PC-3 (cell line): ENCODE measurements at places on chromosomes 4 and X. TPM values are rescaled to one million over a fixed set of nuclear protein-coding genes. Genes with fewer than 3 reads are reported as not detected.

DNA sequence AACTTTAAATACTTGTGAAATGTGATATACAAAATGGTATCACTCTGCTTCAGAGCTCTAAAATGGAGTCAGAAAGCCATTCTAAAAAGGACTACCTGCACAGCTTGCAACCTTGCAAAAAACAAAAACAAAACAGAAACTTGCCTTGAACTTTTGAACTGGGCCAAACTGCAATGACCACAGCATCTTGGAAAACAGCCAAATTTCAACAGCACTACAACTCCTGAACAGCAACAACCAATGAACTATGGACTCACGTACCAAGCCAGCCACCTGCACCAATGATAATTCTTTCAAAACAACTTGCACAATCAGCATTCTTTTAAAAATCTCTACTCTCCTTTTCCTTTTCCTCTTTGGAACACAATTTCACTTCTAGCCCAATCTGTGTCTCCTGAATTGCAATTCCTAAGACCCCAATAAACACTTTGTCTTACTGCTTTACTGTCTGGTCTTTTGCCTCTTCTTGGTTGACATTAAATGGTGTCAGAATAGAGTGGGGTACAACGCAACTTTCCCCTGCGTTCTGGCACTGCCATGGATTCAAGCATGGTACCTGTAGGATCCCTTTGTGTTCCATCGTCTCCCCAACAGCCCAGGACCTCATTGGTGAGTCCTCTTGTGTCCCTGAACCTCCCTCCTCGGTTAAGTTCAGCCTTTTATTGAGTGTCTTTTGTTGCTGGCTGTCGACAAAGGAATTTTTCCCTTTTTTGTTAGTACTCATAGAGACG, 35.7 kb upstream of the FMR1 start:
- H3K27ac ChIP-seq: no peak overlapping the region
- H3K27me3 ChIP-seq: no peaks in the 10 kb centered on the region
- no peaks in the 10 kb centered on the region for H3K4me1 ChIP-seq
- no peaks in the 10 kb centered on the region for H3K36me3 ChIP-seq

The PAGE2B gene
- total RNA-seq: not detected in 2 replicates

DNA sequence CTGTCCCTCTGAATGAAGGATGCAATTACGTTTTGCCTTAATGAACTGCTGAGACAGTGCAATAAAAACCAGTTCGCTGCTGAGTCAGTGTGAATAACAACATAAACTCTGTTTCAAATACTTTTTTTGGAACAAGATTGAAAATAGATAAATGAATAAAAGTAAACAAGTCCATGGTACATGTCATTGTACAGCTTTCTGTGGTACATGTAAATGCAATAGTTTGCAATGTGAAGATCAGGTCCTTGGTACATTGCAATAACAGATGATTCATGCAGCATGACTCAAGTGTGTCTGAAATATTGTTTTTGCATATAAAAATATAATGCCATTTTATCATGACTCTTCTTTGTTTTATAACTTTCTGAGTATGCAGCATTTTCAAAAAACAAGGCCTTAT, 193.4 kb upstream of the PACRGL start:
- H3K4me3 ChIP-seq: no peak overlapping the region
- no peaks in the 10 kb centered on the region for H3K36me3 ChIP-seq
- H3K4me1 ChIP-seq: peaks cover 18% of the 10 kb centered on the region
- no peaks in the 10 kb centered on the region for H3K27me3 ChIP-seq
- DNase-seq: peak; percentile 76

DNA sequence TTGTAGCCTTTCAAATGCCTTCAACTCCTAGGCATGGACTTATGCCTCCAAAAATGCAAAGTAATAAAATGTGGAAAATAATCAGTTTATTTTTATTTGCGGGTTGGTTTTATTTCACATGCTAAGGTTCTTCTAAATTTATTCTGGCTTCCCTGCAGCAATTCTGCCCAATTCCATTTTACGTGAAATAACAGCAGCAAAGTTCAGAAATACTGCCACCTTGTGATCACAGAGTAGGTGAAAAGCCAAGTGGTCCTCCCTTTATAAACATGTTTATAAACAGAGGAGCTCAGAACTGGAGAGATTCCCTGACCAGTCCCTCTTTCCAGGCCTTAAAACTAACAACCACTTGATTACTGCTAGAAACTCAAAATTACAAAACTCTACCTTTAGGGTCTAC, 14.7 kb upstream of the DCHS2 start:
- H3K4me1 ChIP-seq: peaks cover 21% of the 10 kb centered on the region
- DNase-seq: peak; percentile 45
- H3K27ac ChIP-seq: peak overlapping the region; percentile 37
- no peaks in the 10 kb centered on the region for H3K36me3 ChIP-seq
- H3K4me3 ChIP-seq: no peak overlapping the region

GRCh38 chr4:16194214-16194613, 32.1 kb downstream of the TAPT1 start:
- no peaks in the 10 kb centered on the region; the same call in 1 of the 2 replicates for H3K36me3 ChIP-seq
- no peak overlapping the region for H3K27ac ChIP-seq
- H3K4me3 ChIP-seq: no peak overlapping the region
- H3K27me3 ChIP-seq: no peaks in the 10 kb centered on the region
- H3K4me1 ChIP-seq: peaks cover 8% of the 10 kb centered on the region

- no peaks in the 10 kb centered on the region for H3K27me3 ChIP-seq
- H3K4me1 ChIP-seq: peaks cover 7% of the 10 kb centered on the region
- no peaks in the 10 kb centered on the region for H3K36me3 ChIP-seq
- no peak overlapping the region for H3K4me3 ChIP-seq
Observed at GRCh38 chrX:10190367-10190766, 33.6 kb downstream of the CLCN4 start.

DNA sequence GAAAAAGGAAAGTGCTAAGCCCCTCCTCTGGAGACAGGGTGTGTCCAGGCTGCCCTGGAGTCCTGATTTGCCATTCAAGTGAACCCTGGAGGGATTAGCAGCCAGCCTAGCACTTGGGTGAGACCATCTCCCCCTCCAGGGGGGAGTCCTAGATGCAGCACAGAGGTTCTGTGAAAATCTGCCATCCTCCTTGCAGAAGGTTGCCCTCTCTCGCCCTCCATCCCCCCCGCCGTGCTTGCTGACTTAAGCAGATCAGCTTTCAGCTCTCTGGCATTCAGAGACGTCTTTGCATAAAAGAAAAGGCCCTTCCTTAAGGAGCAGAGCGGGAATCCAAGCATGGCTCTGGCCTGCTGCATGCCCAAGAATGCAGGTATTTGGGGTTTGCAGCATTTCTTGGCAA, 102.1 kb upstream of the SCML1 start:
- peaks cover 8% of the 10 kb centered on the region for H3K4me1 ChIP-seq
- H3K4me3 ChIP-seq: no peak overlapping the region
- H3K27me3 ChIP-seq: no peaks in the 10 kb centered on the region
- H3K27ac ChIP-seq: no peak overlapping the region
- DNase-seq: no peak

DNA sequence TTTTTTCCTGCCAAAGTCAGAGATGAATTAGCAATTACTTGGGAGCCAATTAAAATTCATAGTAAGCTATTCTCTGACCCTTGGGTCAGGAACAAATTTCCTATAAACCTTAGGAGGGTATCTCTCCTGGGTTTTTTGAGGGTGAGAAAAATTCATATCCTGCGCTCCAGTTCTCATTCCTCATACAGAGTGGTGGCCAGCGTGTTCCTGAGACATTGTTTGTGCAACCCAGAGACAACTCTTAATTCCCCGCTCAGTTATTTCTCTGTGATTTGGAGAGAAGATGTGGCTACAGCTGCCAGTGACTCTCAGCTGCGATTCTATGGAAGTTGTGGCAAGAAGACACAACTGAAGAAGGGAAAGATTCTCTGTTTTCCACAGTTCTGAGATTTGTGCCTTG, 37.9 kb upstream of the CBR4 start:
- no peaks in the 10 kb centered on the region for H3K4me1 ChIP-seq
- H3K4me3 ChIP-seq: no peak overlapping the region
- H3K36me3 ChIP-seq: no peaks in the 10 kb centered on the region
- H3K27me3 ChIP-seq: no peaks in the 10 kb centered on the region
- H3K27ac ChIP-seq: no peak overlapping the region
- no peak for DNase-seq

GRCh38 chr4:85092536-85092935, 126.0 kb upstream of the WDFY3 start:
- H3K36me3 ChIP-seq: no peaks in the 10 kb centered on the region
- no peak for DNase-seq
- H3K27ac ChIP-seq: no peak overlapping the region
- H3K4me1 ChIP-seq: no peaks in the 10 kb centered on the region

The APLN gene
- 8.5 and 11.6 TPM in 2 replicates for total RNA-seq

DNA sequence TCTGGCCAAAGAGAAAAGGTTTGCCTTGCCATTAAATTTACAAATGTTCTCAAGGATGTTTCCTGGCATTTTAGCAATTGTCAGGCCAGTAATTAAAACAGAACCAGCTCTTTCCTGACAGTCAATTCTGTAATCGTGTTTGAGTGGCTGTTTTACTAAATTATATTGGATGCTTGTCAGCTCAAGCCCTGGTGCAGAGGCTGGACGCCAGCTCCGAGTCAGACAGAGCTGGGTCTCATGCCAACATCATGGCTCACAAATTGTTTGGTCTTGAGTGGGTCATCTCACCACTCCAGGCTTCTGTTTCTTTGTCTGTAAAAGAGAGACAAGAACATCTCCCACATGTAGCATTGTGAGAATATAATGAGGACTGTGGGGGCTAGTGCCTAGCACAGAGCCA, 190.3 kb upstream of the PSAPL1 start:
- no peaks in the 10 kb centered on the region for H3K27me3 ChIP-seq
- H3K36me3 ChIP-seq: no peaks in the 10 kb centered on the region
- peaks cover 4% of the 10 kb centered on the region for H3K4me1 ChIP-seq
- H3K4me3 ChIP-seq: no peak overlapping the region

DNA sequence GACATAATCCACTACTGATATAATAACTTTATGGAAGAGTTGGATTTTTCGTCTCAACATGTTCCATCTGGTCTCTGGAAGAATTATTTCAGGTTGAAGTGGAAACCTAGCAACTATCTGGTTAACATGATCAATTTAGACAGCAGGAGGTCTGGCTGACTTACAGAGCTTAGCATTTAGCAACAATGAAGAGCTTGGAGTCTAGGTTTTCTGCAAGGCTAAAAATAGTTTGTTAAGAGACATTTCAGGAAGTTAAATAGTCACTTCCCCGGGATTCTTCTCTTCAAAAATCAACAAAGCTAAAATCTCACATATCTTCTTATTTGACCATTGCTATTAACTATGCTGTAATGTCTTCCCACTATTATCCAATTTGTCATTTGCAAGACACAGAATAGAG, 418.6 kb upstream of the DIPK2B start:
- no peaks in the 10 kb centered on the region for H3K27me3 ChIP-seq
- no peak overlapping the region for H3K27ac ChIP-seq
- H3K4me3 ChIP-seq: no peak overlapping the region

The HTRA3 gene
- 2.8 and 4.0 TPM in 2 replicates for total RNA-seq

DNA sequence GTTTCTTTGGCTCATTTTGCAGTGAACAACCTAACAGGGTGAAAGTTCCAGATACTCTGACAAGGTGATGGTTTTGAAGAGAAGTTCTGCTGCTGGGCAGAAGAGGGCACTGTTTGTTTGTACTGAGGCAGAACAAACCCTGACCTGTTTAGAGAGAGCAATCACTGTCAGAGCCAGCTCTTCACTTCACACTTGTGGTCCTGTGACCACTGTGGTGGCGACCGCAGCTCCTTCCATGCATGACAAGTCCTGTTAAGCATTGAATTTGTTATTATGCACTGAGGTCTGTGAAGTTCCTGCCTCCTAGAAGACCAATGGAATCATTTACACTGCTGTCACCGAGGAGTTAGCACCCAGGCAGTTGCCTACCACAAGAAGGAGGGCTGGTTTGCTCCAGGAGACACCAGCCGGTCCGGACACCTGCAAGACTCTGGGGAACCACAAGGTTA, 86.6 kb downstream of the ZNF330 start:
- peak; percentile 77 for DNase-seq
- H3K4me1 ChIP-seq: peaks cover 4% of the 10 kb centered on the region; the same call in 1 of the 2 replicates
- H3K36me3 ChIP-seq: no peaks in the 10 kb centered on the region
- H3K27ac ChIP-seq: no peak overlapping the region
- H3K27me3 ChIP-seq: no peaks in the 10 kb centered on the region

GRCh38 chrX:133608406-133608805, 193.1 kb upstream of the GPC4 start:
- no peak for DNase-seq
- H3K4me1 ChIP-seq: peaks cover 6% of the 10 kb centered on the region
- H3K27me3 ChIP-seq: no peaks in the 10 kb centered on the region
- no peak overlapping the region for H3K4me3 ChIP-seq
- H3K36me3 ChIP-seq: no peaks in the 10 kb centered on the region

- no peaks in the 10 kb centered on the region for H3K4me1 ChIP-seq
- H3K4me3 ChIP-seq: no peak overlapping the region
- H3K27ac ChIP-seq: no peak overlapping the region
- DNase-seq: no peak
- no peaks in the 10 kb centered on the region for H3K36me3 ChIP-seq
Observed at GRCh38 chr4:83217721-83218522, 66.7 kb downstream of the COQ2 start.

The MSANTD1 gene
- 0.77 and 1.3 TPM in 2 replicates for total RNA-seq

GRCh38 chr4:172850838-172851237, 317.8 kb upstream of the GALNT7 start:
- H3K4me1 ChIP-seq: peaks cover 24% of the 10 kb centered on the region
- H3K27ac ChIP-seq: peak overlapping the region; percentile 80
- DNase-seq: peak; percentile 84
- H3K36me3 ChIP-seq: no peaks in the 10 kb centered on the region
- no peak overlapping the region for H3K4me3 ChIP-seq
- H3K27me3 ChIP-seq: no peaks in the 10 kb centered on the region

The CCDC110 gene
- 0.62 TPM in 1 of 2 replicates, not detected in the other for total RNA-seq

The CDS1 gene
- 10.4 and 11.2 TPM in 2 replicates for total RNA-seq

GRCh38 chrX:70476934-70477733, 32.5 kb downstream of the DLG3 start:
- peaks cover 12% of the 10 kb centered on the region; the same call in 1 of the 2 replicates for H3K36me3 ChIP-seq
- no peaks in the 10 kb centered on the region for H3K27me3 ChIP-seq
- peaks cover 60% of the 10 kb centered on the region for H3K4me1 ChIP-seq
- peak; percentile 79 for DNase-seq

GRCh38 chr4:2723751-2724150, 32.4 kb downstream of the TNIP2 start:
- H3K4me3 ChIP-seq: no peak overlapping the region
- no peak for DNase-seq
- H3K36me3 ChIP-seq: no peaks in the 10 kb centered on the region
- no peaks in the 10 kb centered on the region for H3K27me3 ChIP-seq

The NPNT gene
- total RNA-seq: 29.7 and 34.5 TPM in 2 replicates

The STK32B gene
- total RNA-seq: 1.1 TPM in 2 replicates

- no peaks in the 10 kb centered on the region for H3K27me3 ChIP-seq
- H3K27ac ChIP-seq: no peak overlapping the region
- peak; percentile 63 for DNase-seq
- H3K4me3 ChIP-seq: no peak overlapping the region
- peaks cover 28% of the 10 kb centered on the region for H3K4me1 ChIP-seq
- H3K36me3 ChIP-seq: no peaks in the 10 kb centered on the region
Observed at GRCh38 chr4:113756005-113756410, 5.5 kb downstream of the CAMK2D start.

GRCh38 chrX:34300871-34301270, 168.8 kb upstream of the FAM47A start:
- H3K4me1 ChIP-seq: no peaks in the 10 kb centered on the region
- no peak overlapping the region for H3K27ac ChIP-seq
- H3K4me3 ChIP-seq: no peak overlapping the region
- DNase-seq: peak; percentile 52
- no peaks in the 10 kb centered on the region for H3K36me3 ChIP-seq

GRCh38 chr4:169164669-169165415, 105.9 kb downstream of the SH3RF1 start:
- peaks cover 4% of the 10 kb centered on the region; the same call in 1 of the 2 replicates for H3K36me3 ChIP-seq
- DNase-seq: no peak
- no peak overlapping the region for H3K4me3 ChIP-seq
- H3K4me1 ChIP-seq: peaks cover under 1% of the 10 kb centered on the region; the same call in 1 of the 2 replicates
- no peak overlapping the region for H3K27ac ChIP-seq

- peak overlapping the region; percentile 85 for H3K27ac ChIP-seq
- peaks cover 23% of the 10 kb centered on the region for H3K4me1 ChIP-seq
- H3K27me3 ChIP-seq: no peaks in the 10 kb centered on the region
- H3K36me3 ChIP-seq: peaks cover 14% of the 10 kb centered on the region
- H3K4me3 ChIP-seq: peak overlapping the region; percentile 96
- DNase-seq: peak; percentile 67
Observed at GRCh38 chrX:38805432-38806389, 4.5 kb downstream of the MID1IP1 start.
